ENCODE measurements at places on chromosomes 1 and 21. TPM values are rescaled to one million over a fixed set of nuclear protein-coding genes. Genes with fewer than 3 reads are reported as not detected.

The ZFP69B gene
- total RNA-seq: 11.9 TPM

The F3 gene
- 4.5 TPM for total RNA-seq

The SH3BP5L gene
- total RNA-seq: 30.8 TPM

The PRAMEF26 gene
- total RNA-seq: not detected

The WNT4 gene
- 0.08 TPM for total RNA-seq

The GUCA2A gene
- not detected for total RNA-seq

The RAP1GAP gene
- total RNA-seq: 1.8 TPM

The SLC50A1 gene
- 37.9 TPM for total RNA-seq

The ELAPOR1 gene
- total RNA-seq: 1.2 TPM

The SLAMF6 gene
- total RNA-seq: not detected

The ERICH3 gene
- not detected for total RNA-seq

The MAP10 gene
- 1.0 TPM for total RNA-seq

The ANKRD45 gene
- total RNA-seq: not detected

The PTPN22 gene
- not detected for total RNA-seq

The MARK1 gene
- total RNA-seq: 4.1 TPM

The F11R gene
- 0.90 TPM for total RNA-seq

The HAPLN2 gene
- total RNA-seq: not detected

The TRIM58 gene
- total RNA-seq: 1.7 TPM

The DIO1 gene
- not detected for total RNA-seq

The COA7 gene
- 23.8 TPM for total RNA-seq

The MMP23B gene
- total RNA-seq: 71.4 TPM

The HTR6 gene
- not detected for total RNA-seq

The RNF186 gene
- total RNA-seq: not detected

The GSTM1 gene
- 17.8 TPM for total RNA-seq

The BMP8A gene
- total RNA-seq: 0.12 TPM

The FCRL5 gene
- total RNA-seq: not detected

The RGS4 gene
- total RNA-seq: 14.1 TPM

The GNG4 gene
- 0.19 TPM for total RNA-seq

The SMIM1 gene
- not detected for total RNA-seq

The IFNAR1 gene
- 40.3 TPM for total RNA-seq

The FCRL2 gene
- not detected for total RNA-seq

The ASCL5 gene
- total RNA-seq: not detected

The KRTAP10-9 gene
- not detected for total RNA-seq

The CIART gene
- 3.1 TPM for total RNA-seq
